ENCODE measurements at places on chromosomes 11 and 22. TPM values are rescaled to one million over a fixed set of nuclear protein-coding genes. Genes with fewer than 3 reads are reported as not detected.

APOBEC3H gene
- polyA plus RNA-seq = 0.42 TPM

SLC22A8 gene
- 0.07 TPM for polyA plus RNA-seq

MYO18B gene
- polyA plus RNA-seq = 0.24 TPM

ZNF70 gene
- 4.0 TPM for polyA plus RNA-seq

- peaks cover 40% of the 10 kb centered on the region for H3K4me1 ChIP-seq
- no peak overlapping the region for H3K27ac ChIP-seq
- no peaks in the 10 kb centered on the region for H3K27me3 ChIP-seq
- H3K4me3 ChIP-seq = no peak overlapping the region
Observed at GRCh38 chr22:38953577-38954413, 3.6 kb upstream of the APOBEC3A start.

GRCh38 chr11:117366248-117366647 is 38.6 kb downstream of the CEP164 start:
- no peaks in the 10 kb centered on the region for H3K4me1 ChIP-seq
- no peak overlapping the region for H3K4me3 ChIP-seq
- peaks cover 61% of the 10 kb centered on the region for H3K36me3 ChIP-seq
- no peak for DNase-seq
- no peak overlapping the region for H3K27ac ChIP-seq
- H3K27me3 ChIP-seq = no peaks in the 10 kb centered on the region

- no peak overlapping the region for H3K4me3 ChIP-seq
- H3K27me3 ChIP-seq = no peaks in the 10 kb centered on the region
- no peak for DNase-seq
- no peaks in the 10 kb centered on the region for H3K36me3 ChIP-seq
- no peak overlapping the region for H3K27ac ChIP-seq
- H3K4me1 ChIP-seq = no peaks in the 10 kb centered on the region
Observed at GRCh38 chr11:122273476-122274191, 157.6 kb upstream of the BLID start.

DNA sequence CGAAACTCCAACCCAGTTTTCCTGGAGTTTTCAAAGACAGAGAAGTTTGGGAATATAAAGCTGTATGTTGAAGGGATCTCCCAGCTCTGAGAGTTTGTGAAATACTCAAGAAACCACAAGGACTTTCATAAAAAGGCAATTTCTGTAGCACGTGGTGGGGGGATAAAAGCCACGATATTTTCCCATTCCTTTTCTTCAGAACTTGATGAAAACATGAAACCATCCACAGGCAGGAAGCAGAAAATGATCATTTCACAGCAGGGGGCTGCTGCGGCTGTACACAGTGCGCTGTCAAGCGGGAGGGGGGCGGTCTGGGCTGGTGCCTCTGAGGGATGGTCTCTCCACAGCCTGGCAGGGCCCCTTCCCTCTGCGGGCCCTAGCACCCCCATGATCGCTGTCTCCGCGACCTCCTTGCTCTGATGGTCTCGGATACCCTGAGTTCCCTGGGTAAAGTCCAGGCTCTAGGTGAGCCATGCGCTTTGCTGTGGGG is 423.2 kb downstream of the MN1 start:
- H3K4me3 ChIP-seq = no peak overlapping the region
- no peaks in the 10 kb centered on the region for H3K4me1 ChIP-seq
- H3K36me3 ChIP-seq = no peaks in the 10 kb centered on the region
- H3K27me3 ChIP-seq = peaks cover 22% of the 10 kb centered on the region
- no peak for DNase-seq

- H3K27me3 ChIP-seq = no peaks in the 10 kb centered on the region
- DNase-seq = peak; percentile 96
- peaks cover 17% of the 10 kb centered on the region for H3K4me1 ChIP-seq
- no peak overlapping the region for H3K4me3 ChIP-seq
Observed at GRCh38 chr22:26837784-26838470, 180.5 kb downstream of the MIAT start.

DNA sequence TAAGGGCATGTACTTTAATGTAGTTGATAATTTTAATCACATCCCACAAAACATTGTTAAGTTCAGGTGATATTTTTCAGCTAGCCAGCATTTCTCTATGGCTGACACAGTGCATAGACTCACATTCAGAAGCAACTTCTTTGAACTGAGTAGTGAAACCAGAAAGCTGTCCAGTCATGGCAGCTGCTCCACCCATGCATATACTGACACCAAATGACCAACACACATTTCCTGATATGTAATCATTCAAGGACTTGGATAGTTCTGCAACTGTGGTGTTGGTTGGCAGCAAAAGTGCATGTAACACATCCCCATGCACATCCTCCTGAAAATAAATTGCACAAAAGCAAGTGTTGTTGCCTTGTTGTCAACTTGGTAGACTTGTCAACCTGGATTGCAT is 39.7 kb downstream of the CALCA start:
- H3K27me3 ChIP-seq = peaks cover 3% of the 10 kb centered on the region
- no peaks in the 10 kb centered on the region for H3K4me1 ChIP-seq
- H3K27ac ChIP-seq = no peak overlapping the region

DNA sequence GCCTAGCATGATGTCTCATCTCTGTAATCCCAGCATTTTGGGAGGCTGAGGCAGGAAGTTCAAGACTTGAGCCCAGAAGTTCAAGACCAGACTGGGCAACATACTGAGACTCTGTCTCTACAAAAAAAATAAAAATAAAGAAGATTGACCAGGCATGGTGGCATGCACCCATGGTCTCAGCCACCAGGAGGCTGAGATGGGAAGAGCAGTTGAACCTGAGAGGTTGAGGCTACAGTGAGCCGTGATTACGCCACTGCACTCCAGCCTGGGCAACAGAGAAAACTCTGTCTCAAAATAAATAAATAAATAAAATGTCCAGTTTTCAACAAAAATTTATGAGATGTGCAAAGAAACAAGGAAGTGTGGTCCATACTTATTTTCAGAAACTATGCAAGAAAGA is 28.3 kb downstream of the EFCAB6 start:
- H3K4me1 ChIP-seq = no peaks in the 10 kb centered on the region
- no peak for DNase-seq
- H3K27me3 ChIP-seq = no peaks in the 10 kb centered on the region

Data from large intestine (tissue), 12 donors.